ENCODE measurements at places on chromosomes 7 and 10.
A peak's percentile ranks its signal among the peaks of the same experiment; 100 is the strongest.

- DNase-seq, result no peak
Observed at GRCh38 chr10:29719281-29719675, 84.5 kb upstream of the SVIL start.

DNA sequence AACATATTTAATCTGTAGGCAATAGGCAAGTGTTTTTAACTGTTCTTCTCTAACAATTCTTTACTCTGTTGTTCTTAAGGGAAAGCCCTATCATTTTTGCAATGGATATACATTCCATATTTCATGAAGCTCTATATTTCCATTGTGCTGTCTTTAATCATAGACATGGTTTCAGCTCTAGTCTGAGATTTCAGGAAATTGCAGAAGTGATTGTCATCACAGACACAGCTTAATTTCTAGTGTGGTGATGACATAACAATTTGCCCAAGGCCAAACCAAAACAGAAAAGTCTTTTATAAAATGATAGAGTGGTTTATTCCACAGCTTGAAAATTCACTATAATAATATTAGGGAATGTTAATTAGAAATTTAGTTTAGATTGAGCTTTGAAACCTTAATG is 494.1 kb upstream of the SEMA3A start:
- no peak for DNase-seq

DNA sequence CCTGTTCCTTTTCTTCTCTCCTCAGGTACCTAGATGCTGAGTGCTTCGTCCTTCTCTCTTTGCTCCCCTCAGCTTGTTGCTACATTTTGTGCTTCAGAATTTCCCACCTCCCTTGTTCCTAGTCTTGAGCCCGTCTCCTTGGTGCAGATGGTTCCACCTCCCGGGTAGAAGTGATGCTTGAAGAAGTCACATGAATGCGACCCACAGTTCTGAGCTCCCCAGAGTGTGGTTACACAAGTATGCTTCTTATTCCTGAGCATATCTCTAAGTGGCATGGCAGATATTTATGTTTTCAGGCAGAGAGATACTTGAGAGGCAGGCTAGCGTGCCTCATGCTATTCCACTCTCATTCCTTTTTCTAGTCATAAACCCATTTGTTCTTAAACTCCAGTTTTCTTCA is 34.0 kb downstream of the INPP5F start:
- peak; percentile 48 for DNase-seq

DNA sequence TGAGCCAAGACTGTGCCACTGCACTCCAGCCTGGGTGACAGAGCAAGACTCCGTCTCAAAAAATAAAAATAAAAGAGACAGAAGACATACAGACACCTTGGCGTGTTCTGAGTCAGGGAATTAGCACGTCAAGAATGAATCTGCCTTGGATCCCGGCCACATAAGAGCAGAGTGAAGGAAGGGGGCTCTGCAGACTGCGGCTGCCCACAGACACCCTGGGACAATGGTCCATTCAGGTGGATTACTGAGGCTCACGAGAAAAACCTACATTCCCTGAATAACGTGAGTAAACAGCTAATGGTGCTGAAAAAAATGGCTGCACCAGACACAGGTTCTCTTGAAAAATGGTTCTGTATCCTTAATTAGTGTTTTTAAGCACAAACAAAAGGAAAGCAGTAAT is 100.1 kb upstream of the FGFR2 start:
- no peak for DNase-seq

- DNase-seq, result no peak
Observed at GRCh38 chr7:68529221-68529620, 1069.1 kb upstream of the AUTS2 start.

GRCh38 chr10:112475575-112476218 is 28.7 kb downstream of the VTI1A start:
- DNase-seq, result peak; percentile 28

DNA sequence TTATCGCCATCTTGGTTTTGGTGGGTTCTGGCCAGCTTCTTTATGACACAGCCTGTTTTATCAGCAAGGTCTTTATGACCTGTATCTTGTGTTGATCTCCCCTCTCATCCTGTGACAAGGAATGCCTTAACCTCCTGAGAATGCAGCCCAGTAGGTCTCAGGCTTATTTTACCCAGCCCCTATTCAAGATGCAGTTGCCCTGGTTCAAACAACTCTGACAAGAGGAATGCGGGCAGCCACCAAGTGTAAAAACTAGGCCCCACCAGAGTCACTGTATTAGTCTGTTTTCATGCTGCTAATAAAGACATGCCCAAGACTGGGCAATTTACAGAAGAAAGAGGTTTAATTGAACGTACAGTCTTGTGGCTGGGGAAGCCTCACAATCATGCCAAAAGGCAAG is 671.3 kb downstream of the SORCS1 start:
- no peak for DNase-seq

- no peak for DNase-seq
Observed at GRCh38 chr7:66905689-66906088, 15.3 kb upstream of the TMEM248 start.

GRCh38 chr7:5139998-5140397 is 50.0 kb upstream of the WIPI2 start:
- peak; percentile 48 for DNase-seq

DNA sequence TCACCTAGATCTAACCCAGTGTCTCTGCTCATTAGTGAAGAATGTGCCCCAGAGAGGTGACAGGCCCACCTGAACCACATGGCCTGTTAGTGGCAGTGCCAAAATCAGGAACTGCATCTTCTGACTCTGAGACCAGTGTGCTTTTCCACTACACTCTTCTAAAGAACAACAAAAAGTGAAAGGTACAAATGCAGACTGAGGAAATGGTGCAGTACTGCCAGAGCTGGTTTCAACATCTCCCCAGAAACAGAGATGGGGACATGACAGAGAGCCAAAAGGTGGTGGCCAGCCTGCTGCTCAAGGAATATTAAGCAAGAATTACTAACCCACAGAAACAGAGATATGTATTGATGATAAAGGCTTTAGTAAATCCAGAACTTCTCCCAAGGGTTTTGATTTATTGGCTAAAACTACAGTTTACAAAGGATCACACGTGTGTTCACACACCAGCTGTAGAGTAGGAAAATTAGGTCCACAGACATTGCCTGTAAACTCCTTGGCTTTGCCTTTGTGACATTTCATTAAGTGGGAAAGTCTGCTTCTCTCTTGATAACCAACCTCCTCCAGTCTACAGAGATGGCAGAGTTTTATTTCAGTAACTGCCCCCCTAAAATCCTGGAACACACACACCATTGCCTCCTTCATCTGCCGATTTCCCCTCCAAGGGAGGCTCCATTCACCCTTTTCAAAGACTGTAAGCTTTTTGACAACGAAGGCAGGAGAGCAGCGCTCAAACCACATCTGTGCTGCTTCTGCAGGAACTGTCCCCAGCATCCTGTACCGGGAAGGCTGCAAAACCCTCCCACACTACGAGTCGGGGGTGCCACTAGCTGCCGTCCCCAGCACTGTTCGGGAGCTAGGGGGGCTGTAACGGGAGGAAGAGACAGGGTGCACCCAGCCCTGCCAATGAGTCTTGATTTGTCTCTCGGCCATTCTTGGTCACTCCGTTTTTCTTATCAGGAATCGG is 29.8 kb downstream of the GSDME start:
- no peak for DNase-seq

- DNase-seq, result peak; percentile 27
Observed at GRCh38 chr10:91820144-91820543, 21.9 kb downstream of the TNKS2 start.

- DNase-seq, result no peak
Observed at GRCh38 chr10:6328699-6329423, 126.1 kb downstream of the PFKFB3 start.

DNA sequence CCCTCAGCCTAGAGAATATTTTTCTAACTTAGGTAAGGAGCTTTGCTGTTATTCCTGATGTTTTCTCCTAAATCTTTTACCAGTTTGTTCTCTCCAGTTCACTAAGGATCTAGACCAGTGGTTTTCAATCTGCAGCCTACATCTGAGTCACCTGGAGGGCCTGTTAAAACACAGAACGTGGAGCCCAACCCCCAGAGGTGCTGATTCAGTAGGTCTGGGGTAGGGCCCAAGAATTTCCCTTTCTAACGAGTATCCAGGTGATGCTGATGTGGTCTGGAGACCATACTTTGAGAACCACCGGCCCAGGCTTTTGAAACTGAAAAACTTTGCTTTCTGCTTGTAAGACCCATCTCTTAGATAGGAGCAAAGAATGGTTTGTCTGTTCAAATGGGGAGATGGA is 51.2 kb upstream of the KMT2E start:
- DNase-seq, result no peak

GRCh38 chr10:69061305-69062161 is 26.4 kb upstream of the SRGN start:
- peak; percentile 100 for DNase-seq

DNA sequence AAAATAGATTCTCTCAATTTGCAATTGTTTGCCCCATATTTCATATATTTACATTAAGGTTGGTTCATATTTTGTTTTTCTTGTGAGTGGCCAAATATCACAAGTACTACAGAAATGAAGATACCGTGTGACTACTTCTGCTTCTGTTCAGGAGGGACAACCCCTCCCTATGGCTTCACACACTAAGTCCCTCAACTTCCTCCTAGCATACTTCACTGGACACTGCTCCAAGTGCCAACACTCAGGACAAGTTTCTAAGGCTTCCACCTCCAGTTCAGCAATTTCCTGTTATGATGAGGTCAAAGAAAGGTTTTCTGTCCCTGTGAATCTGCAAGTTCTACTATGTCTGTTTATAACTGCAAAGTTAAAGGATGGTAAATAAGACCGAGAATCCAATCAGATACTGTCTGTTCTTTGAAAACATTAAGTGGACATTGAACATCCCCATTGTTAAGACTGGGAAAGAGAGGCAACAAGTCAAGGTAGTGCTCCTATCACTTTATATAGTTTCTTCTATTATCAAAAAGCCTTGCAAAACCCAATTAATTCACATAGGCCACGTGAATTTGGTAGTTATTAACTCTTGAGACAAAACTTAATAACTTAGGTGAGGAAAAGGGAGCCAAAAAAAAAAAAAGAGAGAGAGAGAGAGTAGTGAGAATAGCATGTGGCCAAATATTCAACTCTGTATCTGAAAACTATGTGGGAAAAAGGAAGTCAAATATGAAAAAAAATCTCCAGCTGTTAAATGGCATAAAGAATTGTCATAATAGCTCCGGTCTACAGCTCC is 81.3 kb upstream of the DKK1 start:
- DNase-seq, result no peak

GRCh38 chr7:111081546-111082267 is 9.2 kb upstream of the LRRN3 start:
- DNase-seq, result no peak

GRCh38 chr10:519716-520401 is 169.6 kb downstream of the DIP2C start:
- DNase-seq, result no peak

- no peak for DNase-seq
Observed at GRCh38 chr10:1613511-1613910, 123.8 kb downstream of the ADARB2 start.

DNA sequence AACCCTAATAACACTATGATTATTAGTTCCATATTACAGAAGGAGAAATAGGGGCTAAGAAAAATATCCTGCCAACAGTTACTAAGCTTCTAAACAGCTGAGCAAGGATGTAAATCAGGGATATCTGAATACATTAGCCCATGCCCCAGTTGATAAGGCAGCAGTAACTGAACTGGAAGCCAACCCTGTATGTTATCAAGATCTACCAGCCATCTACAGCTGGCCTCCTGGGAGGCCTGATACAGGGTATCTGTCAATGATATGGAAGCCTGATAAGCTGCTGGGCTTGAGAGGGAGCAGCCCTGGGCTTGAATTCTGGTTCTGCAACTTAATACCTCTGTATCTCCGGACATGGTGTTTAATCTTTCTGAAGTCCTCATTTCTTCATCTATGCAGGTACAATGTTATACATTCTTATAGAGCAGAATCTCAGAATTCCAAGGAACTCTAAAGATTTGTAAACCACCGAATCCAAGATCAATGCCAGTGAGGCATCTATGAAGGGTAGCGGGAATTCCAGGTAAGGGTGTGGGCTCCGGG is 37.9 kb upstream of the AFAP1L2 start:
- DNase-seq, result no peak

DNA sequence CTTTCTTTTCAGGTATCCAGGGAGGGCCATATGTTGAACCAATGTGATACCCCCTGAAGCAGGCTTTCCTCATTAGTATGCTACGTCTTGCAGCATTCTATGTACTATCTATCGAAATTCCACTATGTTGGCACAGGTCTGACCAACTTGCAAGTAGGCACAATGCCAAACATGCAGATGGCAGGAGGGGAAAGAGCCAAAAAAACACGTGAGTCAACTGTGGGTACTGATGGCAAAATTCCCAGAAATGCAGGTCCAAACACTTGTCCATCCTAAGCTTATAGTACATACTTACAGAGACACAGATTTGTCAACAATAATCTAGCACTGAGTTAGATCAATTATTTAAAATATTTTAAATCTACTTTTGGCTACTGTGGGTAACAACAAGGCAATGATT is 394.9 kb downstream of the DGKB start:
- peak; percentile 33 for DNase-seq

GRCh38 chr7:37062560-37062859 is 338.2 kb upstream of the AOAH start:
- DNase-seq, result no peak
